ENCODE measurements at places on chromosomes 7 and 10.

- DNase-seq = no peak
Observed at GRCh38 chr10:124675261-124675660, 68.9 kb downstream of the FAM53B start.

DNA sequence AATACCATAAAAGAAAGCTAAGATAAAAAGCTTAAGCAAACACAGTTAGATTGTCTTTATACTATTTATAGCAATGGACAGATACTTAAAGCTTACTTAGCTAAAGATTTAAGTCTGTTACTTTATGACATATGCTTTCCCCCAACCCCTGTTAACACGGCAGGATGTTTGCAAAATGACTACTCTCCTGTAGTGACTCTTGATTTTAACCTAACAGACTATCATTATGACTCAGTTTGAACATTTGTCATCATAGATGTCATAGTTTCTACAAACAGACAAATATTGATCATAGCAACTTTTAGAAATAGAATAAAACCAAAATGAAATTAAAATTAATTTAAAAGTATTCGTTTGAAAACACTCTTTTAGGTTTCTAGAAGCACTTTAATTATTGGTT is 7.8 kb upstream of the COMMD3 start:
- no peak for DNase-seq

- DNase-seq = no peak
Observed at GRCh38 chr7:4519819-4520520, 162.1 kb upstream of the FOXK1 start.

DNA sequence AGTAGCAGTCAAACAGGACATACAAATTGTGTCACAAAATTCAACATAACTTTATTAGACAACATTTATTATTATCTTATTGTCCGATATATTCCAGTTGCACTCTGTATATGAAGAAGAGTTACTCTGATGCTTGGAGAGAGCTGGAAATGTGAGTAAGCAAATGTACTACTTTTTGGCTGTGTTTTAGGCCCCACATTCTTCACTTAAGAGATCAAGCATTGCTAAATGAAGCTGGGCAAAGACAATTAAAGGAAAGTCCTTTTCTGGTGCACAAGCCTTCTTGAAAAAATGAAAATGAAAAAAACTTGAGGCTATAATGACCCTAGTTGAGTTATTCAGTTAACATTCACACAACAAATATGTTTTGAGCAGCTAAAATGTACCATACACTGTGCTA is 26.1 kb downstream of the MYPN start:
- DNase-seq = no peak

- no peak for DNase-seq
Observed at GRCh38 chr10:80497187-80498077, 40.3 kb upstream of the SH2D4B start.

GRCh38 chr10:133530506-133530905 is 3.3 kb downstream of the CYP2E1 start:
- DNase-seq = no peak

GRCh38 chr7:55657654-55658053 is 85.4 kb upstream of the VOPP1 start:
- DNase-seq = no peak

GRCh38 chr7:116985575-116985974 is 32.3 kb downstream of the ST7 start:
- no peak for DNase-seq

- DNase-seq = no peak
Observed at GRCh38 chr10:43135064-43135463, 3.2 kb upstream of the CSGALNACT2 start.

DNA sequence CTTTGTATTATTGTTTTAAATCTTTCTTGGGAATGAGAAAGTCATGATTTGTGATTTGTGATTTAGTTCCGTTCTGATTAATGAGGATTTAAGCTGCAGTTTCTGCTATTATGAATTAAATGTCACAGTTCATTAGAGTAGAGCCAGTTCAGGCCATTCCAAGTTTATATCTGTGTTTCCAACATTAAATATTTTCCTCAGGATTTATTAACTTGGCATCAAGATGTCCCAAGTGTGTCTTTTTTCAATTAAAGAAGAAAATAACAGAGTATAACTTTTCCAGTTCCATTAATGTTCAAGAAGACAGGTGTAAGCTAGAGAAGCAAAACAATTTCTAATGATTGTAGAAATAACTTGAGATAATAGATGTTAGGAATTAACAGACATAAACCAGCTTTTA is 1183.2 kb upstream of the CELF2 start:
- DNase-seq = no peak

GRCh38 chr10:123141791-123142700 is 5.9 kb upstream of the HMX2 start:
- DNase-seq = no peak

- no peak for DNase-seq
Observed at GRCh38 chr10:60028081-60028480, 121.7 kb upstream of the CCDC6 start.

DNA sequence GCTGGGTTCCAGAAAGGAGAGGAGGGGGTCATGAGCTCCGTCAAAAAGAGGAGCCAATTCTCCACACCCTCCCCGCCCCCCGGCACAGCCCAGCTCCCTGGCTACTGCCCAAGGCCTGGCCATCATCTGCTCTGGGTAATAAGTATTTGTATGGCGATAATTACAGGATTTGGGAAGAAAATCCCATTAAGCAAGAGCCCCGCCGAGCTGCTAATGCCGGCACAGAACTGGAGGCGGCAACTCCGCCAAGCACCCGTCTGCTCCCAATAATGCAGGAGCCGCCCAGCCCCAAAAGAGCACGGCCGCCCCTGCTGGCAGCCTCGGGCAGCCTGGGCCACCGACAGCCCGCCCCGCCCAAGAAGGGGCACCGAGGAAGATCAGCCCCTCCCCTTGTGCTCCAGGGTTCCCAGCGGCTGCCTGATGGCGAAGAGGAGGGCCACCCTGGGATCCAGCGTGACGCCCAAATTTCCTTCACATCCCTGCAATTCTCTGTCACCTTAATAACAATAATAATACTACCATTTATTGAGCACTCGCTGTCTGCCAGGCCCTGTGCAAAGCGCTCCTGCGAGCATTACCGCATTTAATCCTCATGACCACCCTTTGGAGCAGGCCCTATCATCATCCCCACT is 5.9 kb downstream of the SLIT1 start:
- DNase-seq = no peak

All from stimulated activated CD8-positive, alpha-beta memory T cell treated with anti-CD3 and anti-CD28 coated beads, Interleukin-15, amount 100 ng/mL, for 1 hour (primary cell).